Upper lobe of right lung (tissue), 1 donor: ENCODE measurements at places on chromosomes 7 and 10. TPM values are rescaled to one million over a fixed set of nuclear protein-coding genes. Genes with fewer than 3 reads are reported as not detected.

Gene SAMD9
- total RNA-seq, result 21.2 TPM

DNA sequence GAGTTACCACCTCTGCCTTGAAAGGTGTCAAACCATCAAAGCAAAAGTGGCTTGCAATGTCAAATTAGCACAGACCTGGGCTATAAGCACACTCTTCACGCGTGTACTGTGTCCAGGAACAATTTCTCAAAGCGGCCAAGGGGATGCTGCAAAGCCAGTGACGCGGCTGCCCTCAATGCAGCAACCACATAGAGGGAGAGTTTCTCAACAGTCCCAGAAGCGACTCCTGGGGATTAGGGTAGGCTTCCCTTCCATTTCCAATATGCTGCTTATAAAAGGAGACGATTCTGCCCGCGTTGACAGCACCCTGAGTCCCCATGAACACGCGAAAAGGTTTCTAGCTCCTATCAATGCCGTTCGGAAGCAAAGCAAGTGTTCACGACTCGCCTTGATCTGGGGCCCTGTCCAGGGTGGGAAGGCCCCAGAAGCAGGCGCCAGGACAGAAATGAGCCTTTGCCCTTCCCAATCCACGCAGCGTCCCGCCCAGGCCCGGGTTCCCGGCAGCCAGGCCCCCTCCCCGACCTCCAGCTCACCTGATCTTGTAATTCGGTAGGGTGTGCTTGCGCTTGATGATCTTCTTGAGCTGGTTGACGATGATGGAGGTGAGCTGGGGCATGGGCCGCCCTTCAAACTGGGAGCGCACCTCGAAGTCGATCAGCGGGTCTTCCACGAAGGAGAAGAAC, 1.3 kb downstream of the PDZD8 start:
- no peaks in the 10 kb centered on the region for H3K27me3 ChIP-seq
- H3K4me1 ChIP-seq, result peaks cover 28% of the 10 kb centered on the region
- peaks cover 4% of the 10 kb centered on the region for H3K36me3 ChIP-seq
- H3K27ac ChIP-seq, result peak overlapping the region; percentile 87
- DNase-seq, result peak; percentile 79
- peak overlapping the region; percentile 70 for H3K4me3 ChIP-seq

Gene SLC26A4
- 1.0 TPM for total RNA-seq

DNA sequence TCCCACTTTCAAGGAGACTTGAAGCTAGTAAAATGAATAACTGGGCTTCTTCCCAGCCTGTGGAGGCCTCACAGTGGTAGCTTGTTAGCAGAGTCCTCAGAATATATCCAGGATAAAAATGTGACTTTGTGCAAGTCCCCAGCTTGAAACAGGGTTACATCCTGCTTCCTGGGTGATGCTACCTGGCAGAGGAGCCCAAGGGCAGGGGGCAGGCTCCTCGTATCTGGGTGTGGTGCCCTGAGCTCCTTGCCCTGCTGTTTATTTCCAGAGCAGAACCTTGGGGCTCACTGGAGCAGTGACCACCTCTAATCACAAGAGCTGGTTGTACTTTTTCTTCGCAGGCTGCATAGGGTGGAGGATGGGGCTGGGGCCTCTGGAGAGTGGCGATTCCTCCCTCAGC, 94.8 kb downstream of the GRK5 start:
- no peaks in the 10 kb centered on the region for H3K27me3 ChIP-seq
- H3K4me1 ChIP-seq, result peaks cover 38% of the 10 kb centered on the region
- no peak overlapping the region for H3K4me3 ChIP-seq
- H3K36me3 ChIP-seq, result no peaks in the 10 kb centered on the region

DNA sequence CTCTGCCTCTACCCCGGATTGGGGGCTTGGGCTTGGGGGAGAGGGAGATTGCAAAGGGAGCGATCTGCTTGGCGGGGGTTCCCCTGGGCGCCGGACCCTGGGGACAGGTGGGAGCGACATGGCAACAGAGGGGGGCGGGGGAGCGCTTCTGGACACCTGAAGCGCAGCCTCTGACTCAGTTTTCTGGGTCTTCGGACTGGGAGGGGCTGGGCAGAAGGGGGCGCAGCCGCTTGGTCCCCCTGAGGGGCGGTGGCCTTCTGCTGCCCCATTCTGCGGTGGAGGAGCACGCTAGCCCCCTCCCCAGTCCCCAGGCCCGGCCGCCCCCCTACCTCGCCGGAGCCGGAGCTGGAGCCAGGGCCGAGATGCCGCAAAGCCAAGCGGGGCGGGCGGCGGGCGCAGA, 380 bp downstream of the NAT16 start:
- H3K36me3 ChIP-seq, result no peaks in the 10 kb centered on the region
- peaks cover 72% of the 10 kb centered on the region for H3K27me3 ChIP-seq
- H3K4me1 ChIP-seq, result no peaks in the 10 kb centered on the region

DNA sequence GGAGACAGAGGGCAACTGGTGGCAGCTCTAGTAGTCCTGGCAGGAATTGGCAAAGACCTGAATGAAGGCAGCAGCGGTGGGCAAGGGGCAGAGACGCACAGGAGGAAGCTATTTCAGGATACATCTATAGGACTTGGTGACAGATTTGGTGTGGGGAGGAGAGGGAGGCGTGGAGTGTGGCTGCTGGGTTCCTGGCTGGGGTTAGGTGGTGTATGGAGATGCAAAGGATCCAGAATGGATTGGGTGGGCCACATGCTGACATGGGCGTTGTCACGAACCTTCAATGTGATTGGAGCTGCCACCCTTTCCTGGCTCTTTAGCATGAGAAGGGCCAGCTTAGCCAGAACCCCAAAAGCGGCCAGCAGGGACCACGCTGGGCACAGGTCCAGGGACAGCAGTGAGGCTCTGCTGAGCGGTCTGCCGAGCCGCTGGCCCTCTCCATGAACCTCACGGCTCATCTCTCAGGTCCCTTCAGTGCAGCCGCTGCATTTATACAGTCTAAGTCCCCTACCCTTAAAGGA, 10.2 kb upstream of the ADCY1 start:
- no peak for DNase-seq
- H3K4me3 ChIP-seq, result no peak overlapping the region
- H3K4me1 ChIP-seq, result no peaks in the 10 kb centered on the region
- no peaks in the 10 kb centered on the region for H3K27me3 ChIP-seq

DNA sequence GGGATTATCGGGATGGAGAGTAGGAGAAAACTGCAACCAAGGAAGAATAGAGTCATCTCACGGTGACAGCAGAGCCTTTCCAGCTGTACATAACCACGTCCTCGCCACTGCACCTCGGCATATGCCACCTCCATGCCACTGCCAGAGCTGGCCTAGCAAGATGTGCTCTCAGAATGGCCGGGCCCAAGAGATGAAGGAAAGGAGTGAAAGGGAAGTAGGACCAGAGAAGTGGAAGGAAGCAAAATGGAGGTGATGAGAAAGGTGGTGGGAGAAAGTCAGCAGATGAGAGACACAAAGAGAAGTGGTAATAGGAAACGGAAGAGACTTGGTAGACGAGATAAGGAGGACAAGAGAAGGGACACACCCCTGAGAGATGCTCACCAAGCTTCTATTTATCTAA, 8.0 kb upstream of the CALU start:
- no peaks in the 10 kb centered on the region for H3K36me3 ChIP-seq
- no peaks in the 10 kb centered on the region for H3K27me3 ChIP-seq
- no peaks in the 10 kb centered on the region for H3K4me1 ChIP-seq
- no peak overlapping the region for H3K27ac ChIP-seq

- no peak overlapping the region for H3K4me3 ChIP-seq
- no peaks in the 10 kb centered on the region for H3K4me1 ChIP-seq
These were observed 51.5 kb downstream of the TCERG1L start for GRCh38 chr10:131260031-131260430.
